ENCODE measurements at places on chromosomes 1 and 21. TPM values are rescaled to one million over a fixed set of nuclear protein-coding genes. Genes with fewer than 3 reads are reported as not detected.

PACC1 gene
- polyA plus RNA-seq, result 14.6 TPM

DNA sequence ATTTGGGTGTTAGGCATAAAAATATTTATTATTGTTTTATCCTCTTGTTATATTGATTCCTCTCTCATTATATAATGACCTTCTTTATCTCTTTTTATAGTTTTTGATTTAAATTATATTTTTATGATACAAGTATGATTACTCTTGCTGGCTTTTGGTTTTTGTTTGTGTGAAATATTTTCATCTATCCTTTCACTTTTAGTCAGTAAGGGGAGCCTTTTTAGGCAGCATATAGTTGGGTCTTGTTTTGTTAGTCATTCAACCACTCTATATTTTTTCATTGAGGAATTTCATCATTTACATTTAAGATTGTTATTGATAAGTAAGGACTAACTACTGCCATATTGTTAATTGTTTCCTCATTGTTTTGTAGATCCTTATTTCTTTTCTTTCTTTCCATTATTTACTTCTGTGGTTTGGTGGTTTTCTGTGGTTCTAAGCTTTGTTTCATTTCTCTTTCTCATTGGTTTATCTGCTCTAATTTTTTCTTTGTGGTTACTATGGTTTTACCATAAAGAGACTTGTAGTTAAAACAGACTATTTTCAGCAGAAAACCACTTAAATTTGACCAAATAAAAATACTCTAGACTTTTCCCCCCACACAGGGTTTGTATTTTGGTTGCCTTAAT is 593.1 kb downstream of the NUF2 start:
- no peak for DNase-seq

- no peak for DNase-seq
These were observed 105.3 kb downstream of the KCNN3 start for GRCh38 chr1:154764773-154765172.

GRCh38 chr1:145758116-145758515 is 38.8 kb downstream of the CD160 start:
- DNase-seq, result no peak

DNA sequence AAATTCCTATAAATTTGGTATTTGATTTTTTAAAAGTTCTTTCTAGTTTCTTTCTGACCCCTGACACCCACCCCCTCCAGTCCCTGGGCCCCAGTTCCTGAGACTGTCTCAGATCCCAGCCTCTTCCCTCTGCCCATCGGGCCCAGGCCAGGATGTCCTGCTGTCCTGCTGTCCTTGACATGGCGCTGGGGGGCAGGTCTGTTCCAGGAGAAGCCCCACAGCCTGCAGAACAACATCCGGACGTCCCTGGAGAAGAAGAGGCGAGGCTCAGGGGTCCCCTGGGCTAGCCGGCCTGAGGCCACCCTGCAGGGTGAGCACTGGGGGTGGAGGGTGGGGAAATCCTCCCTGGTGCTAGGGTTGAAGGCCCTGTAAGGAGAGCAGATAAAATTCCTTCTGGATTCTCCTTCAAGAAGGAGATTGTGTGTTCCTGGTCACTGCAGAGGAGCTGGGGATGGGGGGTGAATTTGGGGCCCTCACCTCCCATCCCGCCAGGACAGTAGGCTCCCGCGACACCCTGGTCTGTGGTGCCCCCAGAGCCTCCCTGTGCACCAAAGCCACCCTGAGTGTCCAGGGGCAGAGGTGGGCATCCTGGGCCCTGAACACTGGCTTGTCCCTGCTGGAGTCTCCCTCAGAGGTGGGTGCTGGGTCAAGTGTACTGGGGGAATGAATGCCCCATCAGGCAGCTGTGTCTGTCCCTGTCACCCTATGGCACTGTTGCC is 45.0 kb downstream of the DISP3 start:
- no peak for DNase-seq

- no peak for DNase-seq
These were observed 734 bp downstream of the PTPN22 start for GRCh38 chr1:113870778-113871177.

- DNase-seq, result no peak
These were observed 13.1 kb downstream of the BRINP2 start for GRCh38 chr1:177183836-177184235.

DNA sequence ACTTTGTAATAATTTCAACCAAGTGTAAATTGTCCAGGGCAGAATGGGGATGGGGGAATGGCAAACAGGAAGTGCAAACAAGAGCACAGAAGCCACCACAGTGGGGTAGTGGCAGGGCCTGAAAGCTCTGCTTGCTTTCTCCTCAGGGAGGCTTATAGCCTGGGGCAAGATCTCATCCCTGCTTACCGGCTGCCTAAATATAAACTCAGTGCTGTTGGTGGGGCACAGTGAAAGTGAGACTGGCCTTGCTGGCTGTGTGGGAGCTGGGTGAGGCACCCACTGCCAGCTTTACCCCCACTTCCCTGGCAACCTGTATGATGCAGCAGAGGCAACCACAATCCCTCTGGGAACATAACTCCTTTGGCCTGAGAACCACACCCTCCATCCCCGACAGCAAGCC is 15.2 kb downstream of the STYXL2 start:
- no peak for DNase-seq

FMO5 gene
- 12.9 TPM for polyA plus RNA-seq

DNA sequence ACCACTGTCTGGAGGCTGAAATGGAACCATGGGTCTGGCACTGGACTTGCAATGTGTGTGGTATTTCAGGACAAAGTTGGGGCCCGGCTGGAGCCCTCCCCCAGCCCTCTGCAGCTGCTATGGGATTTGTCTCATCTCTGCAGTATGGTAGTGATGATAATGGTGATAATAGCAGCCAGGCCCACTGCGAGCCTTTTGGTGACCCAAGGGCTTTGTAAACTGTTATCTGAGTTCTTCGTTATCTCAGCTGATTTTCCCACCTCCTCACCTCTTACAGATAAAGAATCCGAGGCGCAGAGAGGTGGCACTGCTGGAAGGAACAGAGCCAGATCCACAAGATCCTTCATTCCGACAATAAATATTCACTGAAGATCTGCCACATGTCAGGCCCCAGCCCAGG is 11.7 kb upstream of the WNT4 start:
- DNase-seq, result no peak

DNA sequence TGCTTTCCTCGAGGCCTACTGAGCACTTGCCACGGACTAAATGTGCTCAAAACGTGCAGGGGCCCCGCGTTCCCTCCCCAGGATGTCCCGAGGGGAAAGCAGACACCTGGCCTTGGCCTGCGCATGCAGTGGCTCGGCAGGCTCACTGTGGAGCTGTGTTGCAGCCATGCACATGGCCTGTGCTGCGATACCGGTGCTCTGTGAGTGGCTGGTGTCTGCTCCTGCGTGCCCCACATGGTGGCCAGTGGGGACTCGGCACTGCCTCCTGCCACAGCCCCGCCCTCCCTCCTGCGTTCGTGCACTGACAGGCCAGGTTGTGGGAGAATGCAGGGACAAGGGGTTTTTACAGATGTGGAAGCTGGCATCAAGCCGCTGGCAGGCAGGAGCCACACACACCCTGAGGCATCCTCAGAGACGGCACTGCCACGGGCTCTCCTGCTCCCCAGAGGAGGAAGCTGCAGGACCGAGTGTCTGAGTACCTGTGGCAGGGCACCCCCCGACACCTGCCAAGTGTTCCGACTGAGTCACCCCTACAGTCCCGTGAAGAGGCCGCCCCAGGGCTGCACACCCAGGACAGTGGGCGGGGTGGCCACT is 16.9 kb upstream of the PTTG1IP start:
- DNase-seq, result no peak

- no peak for DNase-seq
These were observed 135.6 kb downstream of the ZZZ3 start for GRCh38 chr1:77546890-77547289.

GRCh38 chr1:67713057-67713846 is 28.3 kb downstream of the GADD45A start:
- no peak for DNase-seq

CRYAA gene
- not detected for polyA plus RNA-seq

GRCh38 chr21:41817228-41817627 is 50.4 kb upstream of the RIPK4 start:
- peak; percentile 14 for DNase-seq

SLFNL1 gene
- polyA plus RNA-seq, result 0.19 TPM

RSPH1 gene
- not detected for polyA plus RNA-seq

CFAP107 gene
- polyA plus RNA-seq, result not detected

DNA sequence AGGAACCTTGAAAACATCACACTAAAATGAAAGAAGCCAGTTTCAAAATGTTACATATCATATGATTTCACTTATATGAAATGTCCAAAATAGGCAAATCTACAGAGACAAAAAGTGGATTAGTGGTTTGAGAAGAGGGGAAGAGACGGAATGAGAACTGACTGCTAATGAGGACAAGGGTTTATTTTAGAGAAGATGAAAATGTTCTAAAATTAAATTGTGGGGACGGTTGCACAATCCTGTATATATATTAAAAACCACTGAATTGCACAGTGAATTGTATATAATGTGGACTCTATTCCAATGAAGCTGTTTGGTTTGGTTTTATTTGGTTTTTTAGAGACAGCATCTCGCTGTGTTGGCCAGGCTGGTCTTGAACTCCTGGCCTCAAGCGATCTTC is 35.6 kb downstream of the PRPF38A start:
- no peak for DNase-seq

GRCh38 chr1:42953182-42954180 is 5.2 kb downstream of the SLC2A1 start:
- peak; percentile 52 for DNase-seq

Data from naive B cell (primary cell).